ENCODE measurements at places on chromosomes 3 and 15. TPM values are rescaled to one million over a fixed set of nuclear protein-coding genes. Genes with fewer than 3 reads are reported as not detected.

DNA sequence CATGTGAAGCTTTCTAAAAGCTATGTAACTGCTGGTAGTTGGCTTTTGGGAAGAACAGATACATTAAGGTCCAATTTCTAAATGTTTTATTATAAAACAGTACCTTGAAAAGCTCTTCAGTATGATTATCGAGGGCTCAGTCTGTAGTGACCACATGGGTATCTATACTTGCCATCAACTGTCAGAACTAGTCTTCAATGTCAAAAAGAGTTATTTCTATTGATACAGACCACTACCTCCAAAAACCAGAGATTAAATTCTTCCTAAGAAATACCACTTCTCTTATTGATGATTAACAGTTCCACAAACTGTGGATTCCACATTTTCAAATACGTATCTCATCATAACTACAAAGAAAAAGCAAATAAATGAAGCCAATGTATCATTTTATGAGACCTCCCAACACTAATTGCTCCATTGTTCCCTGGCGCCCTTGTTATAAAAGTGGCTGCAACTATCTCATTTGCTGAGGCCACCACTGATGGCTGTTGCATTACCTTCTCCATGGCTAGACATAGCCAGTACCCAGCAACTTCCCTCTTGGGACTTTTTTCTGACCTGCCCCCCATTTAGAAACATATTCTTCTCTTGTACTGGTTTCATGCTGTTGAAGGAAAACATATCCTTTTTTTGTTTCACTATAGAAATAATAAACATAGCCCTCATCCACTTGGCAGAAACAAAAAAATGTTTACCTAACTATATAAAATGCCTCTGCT is 33.9 kb upstream of the MBNL1 start:
- DNase-seq: no peak

- DNase-seq: peak; percentile 34
Observed at GRCh38 chr3:18153571-18154173, 271.5 kb downstream of the SATB1 start.

Gene CYP8B1
- not detected for total RNA-seq

GRCh38 chr3:193783166-193783896 is 190.3 kb downstream of the OPA1 start:
- DNase-seq: no peak

Gene ZIC1
- total RNA-seq: not detected
